ENCODE measurements at places on chromosomes 6 and 20.
A peak's percentile ranks its signal among the peaks of the same experiment; 100 is the strongest.

- DNase-seq, result no peak
These were observed 213.9 kb upstream of the SSTR4 start for GRCh38 chr20:22821081-22821727.

GRCh38 chr20:55567826-55568225 lies 437.5 kb downstream of the CBLN4 start:
- DNase-seq, result no peak

DNA sequence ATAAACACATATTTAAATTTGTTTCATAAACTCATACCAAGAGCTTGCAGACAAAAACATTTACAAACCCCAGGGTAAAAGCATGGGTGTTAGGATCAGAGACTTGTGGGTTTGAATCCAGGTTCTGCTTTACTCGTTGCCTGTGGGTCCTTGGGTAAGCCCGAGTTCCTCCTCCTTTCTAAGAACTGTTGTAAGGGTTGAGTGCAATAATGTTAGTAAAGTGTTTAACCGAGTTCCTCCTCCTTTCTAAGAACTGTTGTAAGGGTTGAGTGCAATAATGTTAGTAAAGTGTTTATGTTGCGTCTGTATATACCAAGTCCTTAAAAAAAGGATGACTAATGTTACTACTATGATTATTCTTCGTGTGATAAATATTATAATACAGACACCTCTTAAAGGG lies 18.7 kb downstream of the CCDC170 start:
- no peak for DNase-seq

GRCh38 chr6:163176097-163176496 lies 238.4 kb upstream of the QKI start:
- DNase-seq, result no peak

DNA sequence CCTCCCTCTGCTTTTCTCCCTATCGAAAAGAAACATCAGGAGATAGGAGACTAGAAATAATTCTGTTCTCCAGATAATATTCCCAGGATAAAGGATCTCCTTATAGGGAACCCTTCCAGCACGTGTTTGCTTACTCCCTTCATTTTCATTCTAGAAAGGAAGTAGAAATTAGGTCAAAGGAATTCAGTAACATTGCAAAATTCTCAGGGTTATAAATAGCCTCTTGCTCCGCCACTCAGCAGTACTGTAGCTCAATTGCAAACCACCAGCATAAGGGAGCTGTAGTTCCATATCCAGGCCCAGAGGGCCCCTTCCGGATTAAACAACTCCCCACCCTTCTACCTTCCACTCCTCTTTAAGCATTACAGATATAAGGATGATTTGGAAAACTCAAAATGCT lies 6.2 kb downstream of the ELMO2 start:
- DNase-seq, result peak; percentile 49

DNA sequence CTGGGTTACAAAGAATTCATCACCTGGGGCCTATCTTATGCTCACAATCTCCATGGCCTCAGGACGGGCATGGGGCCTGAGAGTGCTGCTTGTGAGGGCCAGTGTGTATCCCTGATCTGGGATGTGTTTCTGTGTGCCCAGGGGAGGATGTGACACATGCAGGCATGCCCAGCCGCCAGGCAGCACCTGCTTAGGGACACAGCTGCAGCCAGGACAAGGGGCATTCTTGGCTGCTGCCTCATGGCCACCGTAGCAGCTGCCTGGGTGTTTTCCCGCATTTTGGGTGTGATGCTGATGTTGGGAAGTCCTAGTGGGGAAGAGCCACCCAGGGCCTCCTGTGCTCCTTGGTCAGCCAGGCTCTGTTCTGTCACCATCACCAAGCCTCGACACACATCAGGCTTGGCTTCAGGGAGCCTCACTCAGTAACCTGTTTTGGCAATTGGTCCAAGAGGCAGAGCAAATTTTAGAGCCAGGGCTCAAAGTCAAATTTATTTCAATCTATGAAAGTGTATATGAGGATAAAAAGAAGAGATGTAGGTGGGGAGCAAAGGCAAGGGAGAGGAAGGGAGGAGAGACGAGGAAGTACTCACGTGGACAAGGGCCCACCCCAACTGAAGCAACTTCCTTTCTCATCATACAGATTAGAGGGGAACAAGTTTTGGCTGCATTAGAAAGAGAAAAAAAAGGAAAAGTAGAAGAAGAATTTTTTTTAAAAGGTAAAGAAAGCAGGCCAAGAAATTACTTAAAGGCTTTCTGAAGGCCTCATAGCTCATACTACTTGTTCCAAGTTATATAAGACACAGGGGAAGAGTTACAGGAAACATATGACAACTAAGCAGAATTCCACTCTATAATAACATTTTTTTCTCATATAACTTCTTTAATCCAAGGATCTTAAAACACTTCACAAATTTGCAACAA lies 269.9 kb upstream of the SUPT3H start:
- no peak for DNase-seq

DNA sequence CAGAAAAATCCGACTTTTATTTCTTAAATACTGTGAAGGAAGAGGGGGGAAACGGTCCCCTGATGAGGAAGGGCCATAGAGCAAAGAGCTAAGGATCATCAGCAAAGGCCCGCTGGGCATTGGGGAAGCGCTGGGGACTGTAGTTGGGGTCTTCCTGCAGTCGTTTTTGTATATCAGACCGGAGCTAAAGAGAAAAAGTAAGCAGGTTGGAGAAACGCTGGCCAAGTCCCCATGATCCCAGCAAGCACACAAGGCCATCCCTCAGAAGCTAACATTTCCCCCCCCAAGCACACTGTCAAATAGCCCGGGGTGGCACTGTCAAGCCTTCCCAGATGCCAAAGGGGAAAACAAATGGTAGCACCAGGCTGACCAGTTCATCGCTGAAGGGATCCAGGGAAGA lies 13.4 kb downstream of the BAG6 start:
- DNase-seq, result no peak

GRCh38 chr6:15299430-15300131 lies 53.7 kb downstream of the JARID2 start:
- DNase-seq, result no peak

GRCh38 chr20:50522053-50522674 lies 12.0 kb downstream of the PTPN1 start:
- DNase-seq, result no peak

DNA sequence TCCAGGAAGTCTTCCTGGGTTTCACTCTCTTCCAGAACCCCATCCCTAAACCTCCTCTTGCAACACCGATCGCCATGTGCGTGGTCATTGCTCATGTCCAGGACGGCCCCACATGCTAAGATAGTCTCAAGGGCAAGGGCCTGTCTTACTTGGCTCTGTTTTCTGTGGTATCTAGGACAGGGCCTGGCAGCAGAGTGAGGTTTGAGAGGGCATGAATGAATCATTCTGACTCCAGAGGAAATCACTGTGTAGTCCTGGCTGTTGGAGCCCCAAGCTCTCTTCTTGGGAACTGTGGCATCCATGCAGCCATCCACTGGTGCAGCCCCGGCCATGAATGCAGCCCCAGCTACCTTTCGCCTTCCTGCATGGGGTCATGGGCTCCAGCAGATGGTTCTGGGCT lies 12.4 kb downstream of the SIRPA start:
- DNase-seq, result no peak
